ENCODE measurements at places on chromosomes 5 and 9.
A peak's percentile ranks its signal among the peaks of the same experiment; 100 is the strongest.

DNA sequence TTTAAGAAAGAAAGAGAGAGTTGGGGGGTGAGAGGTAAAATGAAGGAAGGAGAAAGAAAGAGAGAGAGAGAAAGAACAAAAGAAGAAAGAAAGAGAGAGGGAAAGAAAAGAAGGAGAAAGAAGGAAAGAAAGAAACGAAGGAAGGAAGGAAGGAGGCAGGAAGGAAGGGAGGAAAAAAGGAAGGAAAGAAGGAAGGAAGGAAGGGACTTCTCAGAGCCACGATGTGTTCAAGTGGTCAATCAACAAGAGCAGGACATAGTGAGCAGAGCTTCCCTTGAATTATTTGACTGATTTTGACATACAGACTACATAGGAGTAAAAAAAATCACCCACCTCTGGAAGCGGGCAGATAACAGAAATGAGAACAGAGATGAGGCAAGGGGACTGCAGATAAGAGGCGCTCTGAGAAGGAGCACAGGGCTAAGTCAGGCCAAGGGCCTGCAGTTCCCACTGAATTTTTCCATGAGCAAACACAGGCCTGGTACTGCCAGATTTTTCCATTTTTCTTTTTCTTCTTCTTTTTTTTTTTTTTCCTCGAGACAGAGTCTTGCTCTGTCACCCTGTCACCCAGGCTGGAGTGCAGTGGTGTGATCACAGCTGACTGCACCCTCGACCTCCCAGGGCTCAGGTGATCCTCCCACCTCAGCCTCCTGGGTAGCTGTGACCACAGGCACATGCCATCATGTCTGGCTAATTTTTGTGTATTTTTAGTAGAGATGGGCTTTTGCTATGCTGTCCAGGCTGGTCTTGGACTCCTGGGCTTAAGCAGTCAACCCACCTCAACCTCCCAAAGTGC, 77.7 kb upstream of the IL17B start:
- DNase-seq: no peak

DNA sequence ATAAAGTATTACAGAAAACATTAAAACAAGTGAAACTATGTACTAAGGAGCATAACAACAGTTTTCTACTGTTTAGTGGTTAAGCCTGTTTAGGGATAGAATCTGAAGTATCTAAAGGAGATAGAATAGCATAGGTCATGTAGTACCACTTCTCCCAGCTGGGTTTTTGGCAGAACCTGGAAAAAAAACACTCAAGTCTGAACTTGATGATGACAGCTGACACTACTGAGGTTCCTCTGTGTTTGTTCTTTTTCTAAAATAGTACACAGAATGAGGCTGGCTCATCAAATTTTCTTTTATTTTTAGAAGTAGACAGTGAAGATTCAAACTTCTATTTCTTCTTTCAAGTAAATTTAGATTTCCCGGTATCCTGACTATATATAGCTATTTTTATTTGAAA, 203.8 kb upstream of the ACO1 start:
- DNase-seq: no peak

DNA sequence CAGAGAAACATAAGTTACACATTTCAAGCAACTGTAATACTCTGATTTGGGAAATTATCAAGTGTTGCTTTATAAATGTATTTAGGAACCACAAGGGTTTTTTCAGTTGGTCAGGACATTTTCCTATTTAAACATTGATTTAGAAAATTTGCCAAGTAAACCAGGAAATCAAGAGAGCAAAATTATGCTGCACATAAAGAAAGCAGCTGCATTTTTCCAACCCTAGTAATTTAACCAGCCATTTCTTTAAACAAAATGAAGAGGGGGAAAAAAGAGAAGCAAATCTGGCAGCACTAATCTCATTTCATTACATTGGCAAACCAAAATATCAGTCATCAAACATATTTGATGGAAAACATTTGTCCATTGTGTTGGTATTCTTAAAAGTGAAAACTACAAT, 271.4 kb downstream of the TLE1 start:
- no peak for DNase-seq

- peak; percentile 16 for DNase-seq
Observed at GRCh38 chr9:27785714-27786100, 212.4 kb upstream of the C9orf72 start.

GRCh38 chr5:6378766-6379103, 388 bp upstream of the MED10 start:
- DNase-seq: no peak

Data from SK-MEL-5 (cell line).